RWPE1 (cell line): ENCODE measurements at places on chromosomes 6 and 20.
A peak's percentile ranks its signal among the peaks of the same experiment; 100 is the strongest.

- no peak for DNase-seq
Measured at GRCh38 chr6:45605971-45606370, 228.2 kb upstream of the SUPT3H start.

DNA sequence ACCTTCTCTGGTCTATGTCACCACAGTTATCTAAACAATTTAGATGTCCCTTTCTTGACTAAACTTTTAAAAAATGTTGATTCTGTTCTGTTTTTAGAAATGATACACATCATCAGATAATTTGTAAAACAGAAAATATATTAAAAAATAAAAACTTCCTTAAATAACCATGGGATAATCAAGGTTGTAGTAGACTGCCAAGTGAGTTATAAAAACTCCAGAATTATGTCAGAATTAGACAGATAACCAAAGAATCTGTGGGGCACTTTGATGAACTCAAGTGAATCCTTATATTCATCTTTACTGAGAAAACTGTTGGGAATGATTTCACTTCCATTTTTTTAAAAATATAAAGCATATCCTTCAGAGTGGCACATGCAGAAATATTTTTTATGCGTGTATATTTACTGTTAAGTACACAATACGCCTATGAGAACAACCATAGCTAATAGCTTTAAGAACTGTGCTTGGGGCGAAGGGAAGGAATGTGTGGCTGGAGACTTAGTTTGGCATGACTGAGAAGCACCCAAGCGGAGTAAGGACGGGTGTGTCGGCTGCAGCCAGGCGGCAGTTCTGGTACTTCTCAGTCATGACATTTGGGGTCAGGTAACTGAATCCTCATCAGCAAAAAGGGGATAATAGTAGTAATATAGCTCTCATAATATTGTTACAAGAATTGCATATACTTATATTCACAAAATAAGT is 604.7 kb upstream of the CITED2 start:
- DNase-seq, result no peak

GRCh38 chr6:7763881-7764280 is 38.0 kb downstream of the BMP6 start:
- no peak for DNase-seq

DNA sequence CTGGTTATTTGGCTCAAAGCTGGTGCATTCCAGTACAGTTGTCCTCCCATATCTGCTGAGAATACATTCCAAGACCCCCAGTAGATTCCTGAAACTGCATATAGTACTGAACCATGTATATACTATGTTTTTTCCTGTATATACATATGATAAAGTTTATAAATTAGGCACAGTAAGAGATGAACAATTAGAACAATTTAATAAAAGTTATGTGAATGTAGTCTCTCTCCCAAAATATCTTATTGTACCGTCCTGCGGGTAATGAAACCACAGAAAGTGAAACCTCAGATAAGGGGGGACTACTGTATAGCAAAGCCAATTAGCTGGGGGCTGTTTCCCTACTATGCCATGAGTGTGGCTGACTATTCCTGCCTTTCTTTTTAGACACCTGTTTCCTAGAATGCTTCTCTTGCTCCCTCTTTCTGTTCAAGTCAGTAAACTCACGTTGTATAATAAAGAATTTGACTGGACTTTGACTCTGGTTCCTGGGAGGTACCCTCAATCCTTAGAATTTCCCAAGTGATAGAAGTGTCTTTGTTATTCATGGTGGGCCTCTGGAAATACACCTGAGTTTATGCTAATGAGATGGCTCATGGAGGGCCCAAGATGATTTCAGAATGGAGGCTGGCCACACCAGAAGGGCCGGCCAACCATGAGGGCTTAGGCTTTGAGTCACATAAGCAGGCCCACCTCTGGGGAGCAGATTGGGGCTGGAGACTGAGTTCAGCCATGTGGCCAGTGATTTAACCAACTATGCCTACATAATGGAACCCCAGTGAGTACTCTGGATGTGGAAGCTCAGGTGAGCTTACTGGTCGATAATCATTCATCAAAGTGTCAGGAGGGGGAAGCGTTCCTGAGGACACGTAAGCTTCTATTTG is 689 bp upstream of the BLOC1S5 start:
- DNase-seq, result no peak

GRCh38 chr6:12992770-12993169 is 276.2 kb downstream of the PHACTR1 start:
- no peak for DNase-seq

DNA sequence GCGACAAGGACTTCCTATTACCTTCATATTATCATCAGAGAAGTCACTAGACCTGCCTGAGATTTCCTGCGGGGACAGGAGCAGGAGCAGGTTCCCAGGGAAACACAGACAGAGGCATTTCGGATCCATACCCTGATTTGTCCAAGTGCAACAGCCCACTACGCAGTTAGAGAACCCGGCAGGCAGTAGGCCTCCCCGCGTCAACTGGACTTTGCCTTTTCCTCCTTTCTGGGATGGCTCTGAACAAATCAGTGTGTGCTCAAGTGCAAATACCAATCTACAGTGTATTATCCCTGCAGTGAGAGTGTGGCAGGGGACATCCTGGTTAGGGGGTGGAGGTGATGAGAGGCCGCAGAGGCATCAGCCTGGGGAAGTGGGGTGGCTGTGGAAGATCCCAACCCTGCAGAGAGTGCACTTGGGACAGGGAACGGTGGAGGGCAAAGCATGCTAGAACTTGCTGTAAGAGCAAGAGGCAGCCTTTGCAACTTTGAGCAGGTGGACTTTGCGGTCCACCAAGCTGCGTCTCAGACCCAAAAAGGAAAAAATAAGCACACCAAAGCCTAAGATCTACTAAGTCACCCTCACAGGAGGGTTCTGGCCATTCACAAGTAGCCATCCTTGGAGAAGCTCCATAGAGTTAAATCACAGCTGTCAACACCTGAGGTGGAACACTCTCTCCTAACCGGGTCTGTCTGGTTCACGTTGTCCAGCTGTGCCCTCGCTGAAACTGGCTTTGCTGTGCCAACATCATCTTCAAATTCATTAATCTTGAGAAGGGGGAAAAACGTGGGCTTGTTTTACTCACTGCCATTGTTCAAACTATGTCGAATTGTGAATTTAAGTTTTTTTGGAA is 159.1 kb downstream of the ZDHHC14 start:
- DNase-seq, result no peak

GRCh38 chr20:47791084-47791599 is 5.9 kb upstream of the SULF2 start:
- DNase-seq, result peak; percentile 53

DNA sequence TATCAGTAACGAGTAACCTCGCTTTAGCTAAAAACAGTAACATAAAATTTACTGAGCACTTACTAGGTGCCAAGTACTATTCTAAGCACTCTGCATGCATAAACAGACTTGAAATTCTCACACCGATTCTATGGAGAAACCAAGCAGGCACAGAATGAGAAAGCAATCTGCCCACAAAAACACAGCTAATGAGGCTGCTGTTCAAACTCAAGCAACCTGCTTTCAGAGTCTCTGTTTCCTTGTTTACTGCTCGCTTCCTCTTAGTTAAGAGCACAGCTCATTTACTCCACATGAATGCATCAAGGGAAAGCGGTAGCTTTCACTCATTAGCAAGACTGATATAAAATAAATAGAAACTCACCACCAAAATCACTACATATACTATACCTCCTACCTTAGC is 37.4 kb downstream of the PRKN start:
- DNase-seq, result no peak

DNA sequence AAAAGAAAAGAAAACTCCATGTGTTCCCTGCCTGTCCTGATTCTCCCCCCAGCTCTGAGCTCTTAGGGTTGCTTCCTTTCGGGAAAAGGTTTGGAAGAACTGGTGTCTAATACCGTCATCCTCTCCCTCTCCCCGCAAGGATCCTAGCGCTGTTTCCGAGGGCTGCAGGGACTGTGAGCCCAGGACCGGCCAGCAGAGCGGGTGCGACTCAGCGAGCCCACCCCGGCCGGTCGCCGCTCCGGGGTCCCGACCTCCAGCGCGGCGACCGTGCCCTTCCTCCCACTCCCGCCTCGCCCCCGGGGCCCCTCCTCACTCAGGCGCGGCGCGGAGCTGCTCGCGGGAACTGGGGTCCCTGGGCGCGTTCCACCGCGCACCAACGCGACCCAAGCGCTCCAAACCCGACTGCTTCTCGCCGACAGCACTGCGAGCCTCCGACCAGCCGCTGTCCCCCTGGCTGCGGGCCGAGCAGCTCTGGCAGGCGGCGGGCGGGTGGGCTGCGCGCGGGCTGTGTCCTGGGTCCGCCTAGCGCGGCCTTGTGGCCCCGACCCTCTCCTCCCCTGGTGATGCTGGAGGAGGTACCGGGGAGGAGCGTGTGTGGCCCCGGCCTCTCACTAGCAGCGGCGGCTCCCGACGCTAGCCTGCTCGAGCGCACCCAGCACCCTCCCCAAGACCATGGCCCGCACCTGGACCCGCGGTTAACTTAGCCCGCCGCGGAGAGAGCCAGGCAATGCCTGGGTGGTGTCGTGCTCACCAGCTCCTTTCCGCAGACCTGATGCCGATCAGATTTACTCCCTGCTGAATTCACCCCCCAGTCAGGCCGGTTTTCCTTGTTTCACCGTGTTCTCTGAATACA is at the start of gene PLA2G7:
Gene PLA2G7 (minus strand): TSS at position 509 of the 853 bp plus-strand sequence. CDS start 12,484 bp downstream, outside the sequence.
- DNase-seq, result peak; percentile 36

DNA sequence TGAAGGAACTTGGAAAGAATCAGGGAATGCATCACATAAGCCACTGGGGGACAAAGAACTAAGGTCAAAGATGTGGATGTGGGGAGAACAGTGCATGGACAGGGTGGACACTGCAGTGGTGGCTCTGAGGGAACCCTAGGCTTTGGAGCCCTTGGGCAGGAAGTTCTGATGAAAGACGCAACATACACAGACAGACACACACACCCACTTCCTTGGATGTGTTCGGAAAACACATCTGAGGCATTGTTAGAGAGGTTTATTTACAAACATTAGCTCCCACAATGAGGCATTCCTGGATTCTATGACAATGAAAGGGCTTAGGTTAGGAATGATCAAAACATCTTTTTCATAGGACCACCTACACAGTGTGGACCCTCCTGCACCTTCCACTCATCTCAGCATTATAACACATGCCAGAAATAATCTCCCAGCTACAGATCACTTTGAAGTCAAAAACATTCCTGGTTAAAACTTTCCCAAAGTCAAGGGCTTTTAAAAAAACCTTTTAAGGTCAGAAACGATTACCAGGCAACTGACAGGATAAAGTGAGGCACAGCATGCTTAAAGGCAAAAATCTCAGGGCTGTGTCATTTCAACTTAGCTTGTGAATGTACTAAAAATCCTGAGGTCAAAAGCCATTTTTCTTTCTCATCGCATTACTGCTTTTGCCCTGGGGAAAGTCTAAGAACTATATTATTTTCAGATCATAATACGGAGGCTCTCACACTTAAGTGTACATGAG is 6.4 kb upstream of the METTL24 start:
- no peak for DNase-seq

GRCh38 chr6:25485821-25486534 is 166.0 kb upstream of the SCGN start:
- no peak for DNase-seq

DNA sequence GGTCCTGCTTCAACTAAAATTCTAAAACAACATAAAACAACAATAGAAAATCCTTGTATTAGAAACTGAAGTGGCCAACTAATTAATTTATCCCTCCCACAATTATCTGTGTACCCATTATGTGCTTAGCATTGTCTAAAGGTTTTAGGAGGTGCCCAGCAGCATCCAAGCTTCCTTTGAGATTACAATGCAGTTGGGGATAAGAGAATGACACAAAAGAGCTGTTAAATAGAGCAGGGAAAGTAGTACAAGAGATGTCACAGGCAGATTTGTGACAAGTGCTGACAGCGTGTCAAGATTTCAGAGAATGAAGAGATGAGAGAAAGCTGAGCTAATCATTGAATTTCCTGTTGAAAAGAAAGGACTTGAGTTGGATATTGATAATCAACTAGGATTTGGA is 204.8 kb downstream of the OTOR start:
- DNase-seq, result no peak

GRCh38 chr6:168641446-168641845 is 200.5 kb downstream of the SMOC2 start:
- DNase-seq, result peak; percentile 72
